Ovary (tissue), 10 donors: ENCODE measurements at places on chromosomes 5 and 9.

GRCh38 chr9:101270302-101270701, 114.5 kb downstream of the BAAT start:
- DNase-seq, result no peak

DNA sequence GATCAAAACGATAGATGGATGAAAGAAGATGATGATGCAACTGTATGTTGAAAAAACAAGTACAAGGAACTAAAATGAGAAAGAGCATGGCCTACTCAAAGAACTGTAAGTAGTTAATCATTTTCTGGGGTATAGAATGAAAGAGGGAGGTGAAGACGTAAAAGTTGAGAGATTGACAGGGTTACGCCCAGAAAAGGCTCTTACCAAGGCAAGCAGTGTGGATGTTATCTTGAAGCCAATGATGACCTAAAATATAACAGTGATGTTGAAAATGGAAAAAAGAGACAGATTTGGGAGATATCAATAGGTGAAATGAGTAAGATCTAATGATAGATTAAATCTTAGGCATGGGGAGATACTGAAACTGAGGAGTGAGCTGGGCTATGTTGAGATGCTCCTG, 80.4 kb upstream of the GNAQ start:
- DNase-seq, result no peak

DNA sequence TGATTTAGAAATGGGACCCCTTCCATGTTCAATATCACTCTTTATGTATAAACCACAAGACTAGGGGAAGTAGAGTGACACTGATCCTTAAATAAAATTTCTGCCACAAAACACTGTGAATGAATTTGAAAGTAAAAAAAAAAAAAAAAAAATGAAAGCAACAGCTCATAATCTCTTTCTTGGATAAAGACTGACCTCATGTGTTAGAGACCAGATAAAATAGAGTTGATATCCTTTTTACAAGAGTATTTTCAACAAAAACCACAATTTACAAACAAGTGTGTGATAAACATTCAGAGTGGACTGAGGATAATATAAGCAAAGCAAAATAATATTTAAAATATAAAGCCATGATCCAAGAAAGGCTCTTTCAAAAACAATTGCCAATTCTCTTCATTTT, 180.2 kb downstream of the FBXL17 start:
- DNase-seq, result no peak

- DNase-seq, result no peak
These were observed 328.1 kb downstream of the MLLT3 start for GRCh38 chr9:20294046-20294750.

DNA sequence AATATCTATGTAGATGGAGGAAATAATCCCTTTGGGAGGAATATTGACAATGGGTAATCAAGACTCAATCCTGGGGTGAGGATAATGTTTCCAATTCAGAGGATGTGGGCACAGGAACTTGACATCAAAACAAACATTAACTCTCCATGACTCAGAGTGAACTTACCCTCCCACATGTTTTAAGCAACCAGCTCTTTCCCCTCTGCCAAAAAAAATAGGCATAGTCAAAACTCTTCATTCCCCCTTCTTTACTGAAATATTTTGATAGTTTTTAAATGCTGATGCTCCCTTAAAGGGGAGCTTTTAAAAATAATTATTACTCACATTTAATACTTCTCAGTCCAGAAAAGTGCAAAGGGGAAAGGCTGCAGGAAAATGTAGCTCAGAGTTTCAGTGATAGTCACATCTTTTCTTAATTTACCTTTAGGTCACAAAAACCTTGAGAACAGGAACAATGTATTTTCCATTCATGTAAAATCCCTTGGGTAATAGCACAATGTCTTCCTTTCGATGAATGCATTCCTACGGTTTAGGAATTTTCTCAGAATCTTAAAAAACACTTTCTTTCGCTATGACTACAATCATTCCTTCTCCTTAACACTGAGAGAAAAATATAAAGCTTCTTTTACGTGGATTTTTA, 298.4 kb upstream of the GRAMD2B start:
- no peak for DNase-seq

DNA sequence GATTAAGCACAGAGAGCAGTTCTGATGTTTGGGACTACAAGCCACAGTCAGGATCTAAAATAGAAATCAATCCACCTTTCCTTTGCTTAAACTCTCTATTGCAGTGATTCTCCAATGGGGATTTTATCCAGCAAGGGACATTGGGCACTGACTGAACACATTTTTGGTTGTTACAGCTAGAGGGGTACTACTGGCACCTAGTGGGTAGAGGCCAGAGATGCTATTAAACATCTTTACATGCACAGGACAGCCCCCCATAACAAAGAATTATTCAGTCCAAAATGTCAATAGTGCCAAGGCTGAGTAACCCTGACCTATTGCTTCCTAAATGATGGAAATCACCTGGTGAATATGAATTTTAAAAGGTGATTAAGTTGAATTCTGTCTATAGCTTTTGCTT, 12.0 kb downstream of the ZNF622 start:
- no peak for DNase-seq

DNA sequence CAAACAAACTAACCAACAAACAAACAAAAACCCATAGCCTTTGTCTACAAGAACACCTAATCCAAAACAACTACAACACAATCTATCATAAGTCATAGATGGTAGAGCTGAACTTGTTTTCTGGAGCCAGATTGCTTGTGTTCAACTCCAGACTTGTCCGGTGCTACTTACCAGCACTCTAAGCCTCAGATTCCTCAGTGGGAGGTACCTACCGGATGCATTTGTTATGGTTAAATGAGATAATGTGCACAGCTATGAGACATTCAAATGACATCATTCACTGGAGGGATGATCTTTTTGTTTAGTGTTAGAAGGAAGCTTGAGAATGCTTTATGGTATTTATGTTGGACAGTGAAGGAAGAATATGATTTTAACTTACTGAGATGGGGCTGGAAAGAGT, 592.9 kb upstream of the C9orf72 start:
- no peak for DNase-seq

DNA sequence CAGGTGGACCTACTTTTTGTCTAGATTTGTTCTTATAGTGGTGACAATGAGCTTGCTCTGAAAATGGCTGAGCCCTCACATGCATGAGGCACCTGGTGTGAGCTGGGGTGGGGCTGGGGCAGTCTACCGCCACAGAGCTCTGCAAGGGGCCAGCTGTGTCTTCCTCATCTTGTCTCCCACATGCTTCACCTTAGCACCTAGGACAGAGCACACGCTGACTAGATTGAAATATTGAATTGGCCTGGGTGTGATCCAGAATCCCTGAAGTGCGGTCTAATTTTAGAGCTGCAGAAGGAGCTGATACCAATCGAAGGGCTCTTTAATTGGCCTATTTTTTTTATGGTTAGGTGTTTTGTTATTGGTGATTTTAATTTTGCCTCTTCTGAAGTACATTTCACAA, 126.1 kb upstream of the NFIB start:
- no peak for DNase-seq

DNA sequence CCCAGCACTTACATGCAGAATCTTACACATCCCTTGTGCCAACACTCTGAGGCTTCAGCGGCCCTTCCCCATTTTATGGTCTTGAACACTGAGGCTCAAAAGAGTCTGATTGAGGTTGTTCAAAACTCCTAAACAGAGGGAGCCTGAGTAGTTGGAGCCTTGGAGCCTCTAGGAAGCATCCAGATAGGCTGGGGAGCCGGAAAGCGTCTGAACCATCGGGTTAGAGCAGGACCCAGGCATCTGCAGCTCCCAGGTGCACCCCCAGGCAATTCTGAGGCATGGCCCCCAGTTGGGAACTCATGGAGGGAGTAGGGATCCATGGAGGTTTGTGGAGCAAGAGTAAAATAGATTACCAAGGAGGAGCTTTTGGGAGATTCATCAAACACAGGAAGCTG, 3.8 kb downstream of the OLFML2A start:
- no peak for DNase-seq

DNA sequence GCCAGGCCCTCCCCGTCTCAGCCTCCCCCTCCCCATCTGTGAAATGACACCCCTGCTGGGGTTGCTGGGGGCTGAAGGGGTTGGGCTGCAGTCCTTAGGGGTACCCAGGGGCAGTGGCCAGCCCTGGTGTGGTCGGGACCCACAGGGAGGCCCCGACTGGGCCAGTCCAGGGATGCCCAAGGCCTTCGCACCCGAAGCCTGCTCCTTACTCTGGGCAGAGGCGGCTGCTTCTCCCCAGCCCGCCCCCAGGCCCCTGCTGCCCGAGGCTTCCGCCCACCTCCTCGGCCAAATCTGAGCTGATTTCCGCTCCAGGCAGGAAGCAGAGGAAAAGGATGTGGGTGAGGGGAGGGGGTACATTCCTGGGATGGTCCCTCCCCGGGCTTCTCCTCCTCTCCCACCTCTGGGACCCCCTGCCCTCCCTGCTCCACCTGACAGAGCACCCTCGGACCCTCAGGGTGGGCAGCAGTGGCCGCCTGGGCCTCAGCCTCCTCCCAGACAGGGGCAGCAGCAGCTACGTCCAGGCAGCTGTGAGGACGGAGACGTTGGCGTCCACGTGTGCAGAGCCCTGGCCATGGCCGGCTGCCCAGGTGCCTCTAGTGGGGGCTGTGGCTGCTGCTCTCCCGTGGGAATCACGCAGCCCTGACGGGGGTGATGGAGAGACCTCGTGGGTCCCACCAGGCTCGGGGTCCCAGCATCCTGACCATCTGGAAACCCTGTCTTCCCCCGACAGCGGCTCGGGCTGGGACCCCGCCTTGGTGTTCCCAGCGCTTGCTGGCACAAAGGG, 4.2 kb upstream of the NRARP start:
- peak; percentile 52 for DNase-seq

- no peak for DNase-seq
These were observed 4.9 kb upstream of the IFNA21 start for GRCh38 chr9:21171351-21171750.

GRCh38 chr5:136064510-136064909, 35.7 kb downstream of the TGFBI start:
- DNase-seq, result no peak

DNA sequence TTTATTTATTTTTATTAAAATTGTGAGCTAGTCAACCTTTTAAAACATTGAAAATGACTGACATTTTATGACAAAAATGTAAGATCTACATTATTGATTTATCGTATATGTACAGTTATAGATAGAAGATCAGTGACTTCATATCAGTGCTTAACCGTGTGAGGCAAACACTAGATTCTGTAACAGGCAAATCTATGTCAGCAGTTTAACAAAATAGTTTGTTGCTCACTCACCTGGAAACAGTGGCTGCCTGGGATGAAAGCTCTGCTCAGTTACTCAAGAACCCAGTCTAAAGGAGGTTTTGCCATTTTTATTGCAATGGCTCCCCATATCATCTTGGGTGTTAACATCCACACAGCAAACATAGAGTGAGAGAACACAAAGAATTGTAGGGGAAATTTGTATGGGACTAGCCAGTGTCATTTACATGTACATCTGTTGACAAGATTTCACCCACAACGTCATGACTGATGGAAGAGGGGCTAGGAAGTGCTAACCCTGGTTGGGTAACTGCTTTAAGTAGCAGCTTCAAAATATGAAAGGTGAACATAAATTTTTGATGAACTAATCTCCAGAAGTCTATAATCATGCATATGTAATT, 49.0 kb downstream of the SGCD start:
- DNase-seq, result no peak

GRCh38 chr5:172407241-172407691, 47.1 kb downstream of the SH3PXD2B start:
- peak; percentile 46 for DNase-seq

- DNase-seq, result no peak
These were observed 49.8 kb downstream of the FEM1C start for GRCh38 chr5:115494570-115495289.

DNA sequence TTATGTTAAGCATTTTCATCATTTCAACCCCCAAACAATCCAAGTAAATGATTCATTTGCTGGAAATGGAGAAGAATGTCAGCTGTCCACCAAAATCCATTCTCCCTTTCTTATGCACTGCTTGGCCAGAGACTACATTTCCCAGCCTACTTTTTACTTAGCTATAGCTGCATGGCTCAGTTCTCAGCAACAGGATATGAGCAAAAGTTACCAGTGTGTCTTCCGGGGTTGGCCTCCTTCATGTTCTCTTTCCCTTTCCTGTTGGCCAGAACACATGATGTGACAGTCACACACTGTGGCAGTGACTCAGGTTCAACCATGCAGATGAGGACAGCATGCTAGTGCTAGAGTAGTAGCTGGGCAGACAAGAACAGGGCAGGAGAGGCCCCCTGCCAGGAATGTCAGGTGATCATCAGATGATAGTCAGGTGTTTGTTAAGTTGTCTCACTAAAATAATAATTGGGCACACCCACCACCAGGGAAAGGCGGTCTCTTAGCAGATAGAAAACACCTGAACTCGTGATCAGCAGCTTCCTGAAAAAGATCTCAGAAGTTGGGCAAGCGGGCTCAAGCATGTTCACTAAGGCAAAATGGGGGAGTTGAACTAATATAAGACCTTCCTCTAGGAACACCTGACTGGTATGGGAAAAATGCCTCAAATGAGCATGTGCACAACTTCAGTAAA, 12.2 kb downstream of the GPR150 start:
- DNase-seq, result no peak

DNA sequence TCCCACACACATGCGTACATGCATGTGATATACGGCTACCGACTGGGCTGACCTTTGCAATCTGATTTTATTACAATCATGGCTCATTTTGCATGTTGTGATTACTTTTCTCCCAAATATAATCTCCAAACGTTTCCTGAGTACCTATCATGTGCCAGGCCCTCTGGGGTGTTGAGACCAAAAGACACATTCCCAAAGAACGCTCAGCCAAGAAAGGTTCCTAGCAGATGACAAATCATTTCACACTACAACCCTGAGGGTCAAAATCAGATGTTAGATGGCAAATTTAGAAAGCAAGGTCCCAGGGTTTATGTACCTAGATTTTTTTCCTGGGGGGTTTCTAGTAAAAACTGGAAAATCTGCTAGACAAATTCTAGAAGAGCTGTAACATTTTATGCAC, 32.4 kb upstream of the SLC25A51 start:
- no peak for DNase-seq
